Activated T-cell treated with anti-CD3 and anti-CD28 coated beads, Interleukin-2, amount 50 U/mL, for 72 hours (primary cell): ENCODE measurements at places on chromosomes 2 and 18. TPM values are rescaled to one million over a fixed set of nuclear protein-coding genes. Genes with fewer than 3 reads are reported as not detected.
A peak's percentile ranks its signal among the peaks of the same experiment; 100 is the strongest.

GRCh38 chr2:2561346-2562095 is 230.4 kb upstream of the MYT1L start:
- no peak for DNase-seq

SNORC gene
- total RNA-seq: 4.0 TPM

DNA sequence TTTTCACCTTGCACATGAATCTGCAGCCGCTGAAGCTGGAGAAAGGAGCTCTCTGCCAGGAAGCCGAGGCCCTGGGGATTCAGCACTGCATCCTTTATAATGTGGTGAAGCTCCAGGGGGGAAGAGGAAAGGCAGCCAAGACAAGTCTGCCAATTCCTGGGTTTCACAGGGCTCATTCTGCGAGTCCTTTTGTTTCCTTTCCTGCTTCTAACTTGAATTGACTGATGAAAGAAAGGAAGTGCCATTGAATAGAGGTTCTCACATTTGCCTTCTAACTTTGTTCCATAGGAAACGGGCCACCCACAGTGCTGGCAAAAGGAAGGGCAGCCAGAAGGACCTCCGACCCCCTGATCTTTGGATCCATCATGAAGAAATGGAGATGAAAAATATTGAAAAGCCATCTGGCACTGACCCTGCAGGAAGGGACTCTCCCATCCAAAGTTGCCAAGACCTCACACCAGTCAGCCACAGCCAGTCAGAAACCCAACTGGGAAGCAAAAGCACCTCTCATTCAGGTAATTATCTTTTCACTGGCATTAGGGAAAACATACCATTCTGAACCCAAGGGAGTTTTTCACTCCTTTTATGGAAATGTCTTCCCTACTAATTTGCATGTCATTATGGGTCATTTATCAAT is 765.4 kb downstream of the MBD2 start:
- no peak for DNase-seq

DNA sequence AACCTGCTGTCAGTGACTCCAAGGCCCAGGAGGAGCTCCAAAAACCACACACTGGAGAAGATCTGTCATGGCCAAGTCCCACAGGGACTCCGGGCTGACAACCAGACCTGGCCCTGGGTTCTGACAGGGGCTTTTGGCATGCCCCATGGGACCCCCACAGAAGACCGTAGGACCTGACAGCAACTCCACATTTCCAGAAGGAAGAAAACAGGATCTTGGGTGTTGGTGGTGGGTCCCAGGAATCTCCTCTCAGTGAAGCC is 275.9 kb upstream of the HS6ST1 start:
- DNase-seq: no peak

GRCh38 chr2:17615728-17616351 is 75.3 kb downstream of the VSNL1 start:
- no peak for DNase-seq

DNA sequence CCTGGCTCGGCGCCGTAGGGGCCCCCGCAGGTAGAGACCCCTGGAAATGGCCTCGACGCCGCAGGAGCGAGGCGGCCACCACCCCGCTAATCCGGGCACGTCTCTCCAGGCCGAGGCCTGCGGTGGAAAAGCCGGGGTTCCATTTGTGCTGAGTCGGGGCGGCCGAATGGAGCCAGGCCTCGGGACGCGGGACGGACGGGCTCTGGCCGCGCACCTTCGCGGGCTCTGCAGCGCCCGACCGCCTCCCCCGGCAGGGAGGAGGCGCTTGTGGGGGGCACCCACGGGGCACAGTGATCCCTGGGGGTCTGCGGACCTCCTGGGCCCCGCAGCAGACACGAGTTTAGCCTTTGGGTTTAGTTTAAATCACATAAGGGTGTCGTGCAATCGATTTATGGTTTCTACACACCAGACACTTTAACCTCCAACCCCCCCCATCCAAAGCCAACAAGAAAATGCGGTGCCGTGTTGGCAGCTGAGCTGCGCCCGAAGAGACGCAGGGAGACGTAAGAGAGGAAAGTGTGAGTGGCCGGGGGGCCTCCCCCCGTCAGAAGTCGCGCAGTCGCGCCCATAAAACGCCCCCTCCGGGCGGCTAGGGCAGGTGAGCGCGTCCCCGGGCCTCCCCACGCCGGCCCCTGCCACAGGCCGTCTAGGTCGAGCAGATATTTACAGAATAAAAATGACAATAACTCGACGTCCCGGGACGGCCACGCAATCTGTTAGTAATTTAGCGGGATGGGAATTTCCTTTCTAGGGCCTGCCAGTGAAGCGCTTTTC is 1.0 kb upstream of the NFATC1 start:
- peak; percentile 83 for DNase-seq

CLEC4F gene
- total RNA-seq: not detected

GCG gene
- not detected for total RNA-seq

SPP2 gene
- total RNA-seq: not detected

- no peak for DNase-seq
These were observed 48.2 kb upstream of the TMEM200C start for GRCh38 chr18:5943514-5943913.

DNAJC5G gene
- not detected for total RNA-seq

- DNase-seq: no peak
These were observed 707.6 kb upstream of the FAM98A start for GRCh38 chr2:34306745-34307144.

UGT1A5 gene
- not detected for total RNA-seq

STARD6 gene
- not detected for total RNA-seq

GRCh38 chr18:48719388-48719787 is 180.6 kb downstream of the CTIF start:
- no peak for DNase-seq

GRCh38 chr18:30970196-30970816 is 72.2 kb downstream of the DSC3 start:
- no peak for DNase-seq

RAB27B gene
- 0.14 TPM for total RNA-seq

GRCh38 chr2:174836995-174837390 is 72.7 kb upstream of the CHRNA1 start:
- DNase-seq: no peak

DNA sequence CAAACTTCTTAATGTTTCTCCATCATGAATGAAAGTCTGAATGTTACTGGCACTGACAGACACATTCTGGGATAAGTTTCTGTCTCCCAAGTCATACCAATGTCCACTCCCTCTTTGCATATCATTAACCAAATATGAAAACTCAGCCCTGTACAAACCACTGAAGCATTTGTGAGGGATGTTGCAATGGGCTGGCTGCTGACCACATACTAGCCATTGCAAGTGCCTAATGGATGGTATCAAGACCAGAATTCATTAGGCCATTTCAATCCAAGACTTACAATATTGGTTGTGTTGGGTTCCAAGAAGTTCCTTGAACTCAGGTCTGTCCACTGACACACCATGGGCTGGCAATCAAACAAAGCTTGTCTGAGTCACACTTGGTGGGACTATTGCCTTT is 73.8 kb downstream of the CBLN2 start:
- no peak for DNase-seq

DNA sequence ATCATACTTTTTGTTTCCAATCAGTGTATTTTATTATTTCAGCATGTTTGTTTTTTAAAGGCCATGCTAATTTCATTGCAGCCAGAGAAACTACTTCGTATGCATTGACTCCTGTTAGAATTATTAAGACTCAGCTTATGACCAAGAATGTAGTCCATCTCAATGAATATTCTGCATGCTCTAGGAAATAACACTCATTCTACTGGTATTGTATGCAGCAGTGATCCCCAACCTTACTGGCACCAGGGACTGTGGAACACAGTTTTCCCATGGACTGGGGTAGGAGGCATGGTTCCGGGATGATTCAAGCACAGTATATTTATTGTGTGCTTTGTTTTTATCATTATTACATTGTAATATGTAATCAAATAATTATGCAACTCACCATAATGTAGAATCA is 356.9 kb downstream of the DSEL start:
- no peak for DNase-seq

BIRC6 gene
- total RNA-seq: 91.8 TPM

LRRC30 gene
- total RNA-seq: not detected

NOL4 gene
- not detected for total RNA-seq

PROKR1 gene
- total RNA-seq: not detected

GRCh38 chr2:38697116-38697840 is 31.4 kb downstream of the GALM start:
- DNase-seq: peak; percentile 14

GTF2A1L gene
- not detected for total RNA-seq

DNA sequence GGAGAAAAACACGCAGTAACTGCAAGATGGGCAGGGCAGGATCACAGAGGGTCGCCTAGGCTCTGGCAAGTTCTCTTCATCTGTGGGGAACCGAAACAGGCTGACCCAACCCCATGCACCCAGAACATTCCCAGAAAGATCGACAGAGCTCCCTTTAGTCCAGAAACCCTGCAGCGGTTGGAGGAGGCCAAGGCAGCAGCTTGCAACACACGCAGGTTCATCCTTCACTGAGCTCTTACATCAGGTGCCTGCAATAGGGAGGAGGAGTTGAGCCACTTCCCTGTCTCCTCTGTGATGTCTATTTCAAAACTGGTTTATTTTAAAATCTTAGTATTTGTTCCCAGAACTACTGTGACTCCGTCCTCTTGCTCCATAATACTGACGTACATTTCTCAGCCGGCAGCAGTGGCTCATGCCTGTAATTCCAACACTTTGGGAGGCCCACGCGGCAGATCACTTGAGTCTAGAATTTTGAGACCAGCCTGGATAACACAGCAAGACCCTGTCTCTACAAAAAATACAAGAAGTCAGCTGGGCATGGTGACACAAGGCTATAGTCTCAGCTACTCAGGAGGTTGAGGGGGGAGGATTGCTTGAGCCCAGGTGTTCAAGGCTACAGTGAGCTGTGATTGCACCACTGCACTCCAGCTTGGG is 11.5 kb upstream of the SLC11A1 start:
- DNase-seq: no peak

- no peak for DNase-seq
These were observed 32.0 kb downstream of the PKDCC start for GRCh38 chr2:42079737-42080287.

DNA sequence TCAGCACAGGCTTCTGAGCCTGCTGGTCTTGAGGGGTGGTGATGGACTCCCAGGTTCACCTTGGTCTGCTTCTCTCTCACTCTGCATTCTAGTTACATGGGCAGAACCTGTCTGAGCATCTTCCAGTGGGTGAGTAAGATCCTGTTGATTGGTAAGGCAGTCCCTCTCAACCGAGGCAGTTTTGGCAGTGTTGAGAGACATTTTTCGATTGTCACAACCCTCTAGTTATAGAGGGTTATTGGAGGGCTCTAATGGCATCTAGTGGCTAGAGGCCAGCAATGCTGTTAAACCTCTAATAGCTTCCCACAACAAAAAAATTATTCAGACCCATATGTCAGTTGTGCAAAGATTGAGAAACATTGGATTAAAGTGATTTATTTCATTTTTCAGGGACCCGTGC is 9.3 kb upstream of the MGAT5 start:
- no peak for DNase-seq

IGFBP5 gene
- total RNA-seq: not detected

REG3A gene
- not detected for total RNA-seq

GRCh38 chr18:68262690-68263294 is 452.1 kb downstream of the TMX3 start:
- DNase-seq: no peak

GRCh38 chr2:110170102-110170501 is 34.7 kb downstream of the NPHP1 start:
- DNase-seq: no peak

PSTPIP2 gene
- total RNA-seq: 30.1 TPM

DNA sequence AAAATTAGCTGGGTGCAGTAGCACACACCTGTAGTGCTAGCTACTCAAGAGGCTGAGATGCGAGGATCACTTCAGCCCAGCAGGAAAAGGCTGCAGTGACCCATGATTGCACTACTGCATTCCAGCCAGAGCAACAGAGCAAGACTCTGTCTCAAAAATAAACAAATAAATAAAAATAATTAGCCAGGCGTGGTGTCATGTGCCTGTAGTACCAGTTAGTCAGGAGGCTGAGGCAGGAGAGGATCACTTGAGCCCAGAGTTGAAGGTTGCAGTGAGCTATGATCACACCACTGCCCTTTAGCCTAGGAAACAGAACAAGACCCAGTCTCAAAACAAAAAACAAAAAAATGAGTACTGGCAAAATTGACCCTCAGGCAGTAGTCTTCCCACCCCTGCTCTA is 61.9 kb upstream of the PPP1CB start:
- no peak for DNase-seq

MBD2 gene
- total RNA-seq: 206 TPM

DNA sequence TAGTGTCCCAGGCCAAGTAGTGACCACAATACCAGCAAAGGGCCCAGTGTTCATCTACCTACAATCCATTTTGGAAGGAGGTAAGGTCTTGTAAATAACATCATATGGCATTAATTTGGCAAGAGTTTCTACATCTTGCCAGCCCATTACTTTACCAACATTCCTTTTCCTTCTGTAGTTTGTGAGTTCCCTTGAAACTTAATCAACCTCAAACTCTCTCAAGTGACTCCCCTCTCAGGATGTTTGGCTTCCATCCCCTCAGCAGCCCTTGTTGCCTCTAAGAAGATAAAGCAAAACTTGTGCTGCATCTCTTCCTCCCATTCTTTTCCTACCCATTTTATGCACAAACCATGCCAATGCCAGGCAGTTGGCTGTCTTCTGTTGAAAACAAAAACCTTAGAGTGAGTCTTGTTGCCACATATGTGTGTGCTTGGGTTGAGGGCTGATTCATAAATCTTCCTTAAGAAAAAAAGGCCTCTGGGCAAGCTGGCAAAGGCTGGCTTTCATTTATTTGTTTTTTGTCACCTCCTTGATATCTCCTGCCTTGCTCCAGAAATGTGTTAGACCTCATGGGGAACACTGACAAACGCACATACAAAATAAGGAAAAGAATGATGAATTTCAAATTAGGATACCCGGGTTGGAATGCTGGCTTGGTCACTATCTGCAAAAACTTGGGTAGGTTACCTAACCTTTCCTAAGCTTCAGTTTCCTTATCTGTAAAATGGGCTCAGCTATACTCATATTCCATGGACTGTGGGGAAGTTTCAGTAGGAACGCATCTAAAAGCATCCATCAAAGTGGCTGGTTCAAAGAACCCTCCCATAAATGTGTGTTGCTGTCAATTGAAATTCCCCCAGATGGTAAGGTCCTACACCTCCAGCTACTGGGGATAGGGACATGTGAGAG is 29.4 kb upstream of the ST3GAL5 start:
- no peak for DNase-seq

ITGB6 gene
- total RNA-seq: not detected

DNA sequence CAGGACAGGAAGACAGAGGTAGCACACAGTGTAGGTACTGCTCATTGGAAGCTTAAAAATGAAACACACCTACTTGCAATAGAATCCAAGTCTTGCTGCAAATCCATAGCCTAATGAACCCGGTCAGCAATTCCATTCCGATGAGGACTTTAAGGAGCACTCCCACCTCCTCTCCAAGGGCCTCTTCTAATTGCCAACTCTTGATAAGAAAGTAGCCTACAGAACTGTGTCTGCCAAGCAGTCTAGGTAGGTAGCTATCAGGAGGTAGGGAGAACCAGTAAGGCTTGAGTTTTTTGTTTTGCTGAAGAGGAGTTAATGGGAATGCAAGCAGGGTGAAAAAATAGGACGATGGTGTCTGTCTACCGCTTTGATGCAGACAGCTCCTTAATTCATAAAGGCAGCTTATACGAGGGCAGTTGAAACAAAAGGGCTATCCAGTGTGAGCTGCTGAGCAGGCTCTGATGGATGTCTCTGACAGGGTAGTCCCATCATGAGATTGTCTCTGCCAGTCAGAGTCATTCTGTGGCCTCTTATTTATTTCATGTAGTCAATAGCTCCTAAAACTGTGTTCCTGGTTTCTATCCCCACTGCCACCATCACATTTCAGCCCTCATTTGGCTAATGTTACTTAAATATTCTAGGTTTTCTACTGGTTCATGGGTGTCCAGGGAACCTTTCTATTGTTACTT is 155.6 kb upstream of the DNMT3A start:
- no peak for DNase-seq

ITM2C gene
- 42.8 TPM for total RNA-seq

ZC3H6 gene
- 26.3 TPM for total RNA-seq
